Breast epithelium (tissue), 4 donors: ENCODE measurements at places on chromosomes 5 and 9. TPM values are rescaled to one million over a fixed set of nuclear protein-coding genes. Genes with fewer than 3 reads are reported as not detected.

LIX1 gene
- not detected for total RNA-seq

- no peak for DNase-seq
- no peaks in the 10 kb centered on the region for H3K4me1 ChIP-seq
- H3K27me3 ChIP-seq, result no peaks in the 10 kb centered on the region
- no peak overlapping the region for H3K27ac ChIP-seq
- no peak overlapping the region for H3K4me3 ChIP-seq
Observed at GRCh38 chr9:83724436-83724835, 16.7 kb upstream of the UBQLN1 start.

DNA sequence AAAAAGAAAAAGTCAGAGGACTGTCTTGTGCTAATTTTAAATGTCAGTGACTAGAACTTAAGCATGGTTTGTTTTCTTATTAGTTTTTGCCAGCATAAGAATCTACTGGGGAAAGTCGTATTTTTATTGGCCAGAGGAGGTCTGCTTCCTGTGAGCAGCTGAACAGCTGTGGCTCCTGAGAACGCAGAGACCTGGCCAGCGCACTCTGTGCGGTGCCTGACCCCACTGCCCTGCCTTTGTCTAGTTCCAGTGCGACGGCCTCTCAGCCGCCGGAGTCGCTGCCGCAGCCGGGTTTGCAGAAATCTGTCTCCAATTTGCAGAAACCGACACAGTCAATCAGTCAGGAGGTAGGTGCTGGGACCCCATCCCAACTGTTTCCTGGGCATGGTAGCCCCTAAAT is 42.5 kb downstream of the PRRC2B start:
- no peaks in the 10 kb centered on the region for H3K27me3 ChIP-seq
- no peak overlapping the region for H3K4me3 ChIP-seq
- no peak overlapping the region for H3K27ac ChIP-seq
- no peak for DNase-seq
- no peaks in the 10 kb centered on the region for H3K4me1 ChIP-seq

DNA sequence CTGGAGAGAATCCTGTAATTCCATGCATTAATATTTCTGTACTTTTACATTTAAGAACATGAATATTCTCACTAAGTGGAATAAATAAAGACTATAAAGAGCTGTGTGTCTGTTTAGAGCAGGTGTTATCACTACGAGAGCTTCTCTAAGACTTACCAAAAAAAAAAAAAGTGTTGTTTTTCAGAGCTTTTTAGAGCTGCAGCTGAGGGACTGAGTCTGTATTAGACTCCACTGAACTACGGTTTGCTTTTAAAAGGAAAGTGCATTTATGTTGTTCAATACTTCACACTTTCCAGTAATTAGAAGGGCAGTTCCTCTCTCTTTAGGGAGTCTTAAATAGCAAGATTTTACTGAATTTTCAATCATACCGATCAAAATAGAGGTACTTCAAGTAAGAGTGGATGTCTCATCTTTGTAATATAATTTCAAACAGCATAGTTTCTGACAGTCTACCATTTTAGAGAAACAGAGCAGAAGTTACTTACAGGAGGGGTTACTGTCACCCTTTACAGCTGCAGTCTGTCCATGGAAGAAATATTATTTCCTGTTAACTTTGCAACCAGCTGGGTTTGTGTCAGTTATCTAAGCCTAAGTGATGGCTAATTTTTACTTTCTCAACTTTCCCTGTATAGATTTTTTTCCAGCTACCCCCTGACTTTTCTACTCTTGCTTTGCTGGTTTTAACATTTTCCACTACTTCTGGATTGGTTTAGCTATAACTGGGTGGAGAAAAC is 2.4 kb downstream of the SYK start:
- H3K36me3 ChIP-seq, result no peaks in the 10 kb centered on the region
- H3K4me3 ChIP-seq, result no peak overlapping the region

PCDHGB6 gene
- 8.8 TPM for total RNA-seq

DNA sequence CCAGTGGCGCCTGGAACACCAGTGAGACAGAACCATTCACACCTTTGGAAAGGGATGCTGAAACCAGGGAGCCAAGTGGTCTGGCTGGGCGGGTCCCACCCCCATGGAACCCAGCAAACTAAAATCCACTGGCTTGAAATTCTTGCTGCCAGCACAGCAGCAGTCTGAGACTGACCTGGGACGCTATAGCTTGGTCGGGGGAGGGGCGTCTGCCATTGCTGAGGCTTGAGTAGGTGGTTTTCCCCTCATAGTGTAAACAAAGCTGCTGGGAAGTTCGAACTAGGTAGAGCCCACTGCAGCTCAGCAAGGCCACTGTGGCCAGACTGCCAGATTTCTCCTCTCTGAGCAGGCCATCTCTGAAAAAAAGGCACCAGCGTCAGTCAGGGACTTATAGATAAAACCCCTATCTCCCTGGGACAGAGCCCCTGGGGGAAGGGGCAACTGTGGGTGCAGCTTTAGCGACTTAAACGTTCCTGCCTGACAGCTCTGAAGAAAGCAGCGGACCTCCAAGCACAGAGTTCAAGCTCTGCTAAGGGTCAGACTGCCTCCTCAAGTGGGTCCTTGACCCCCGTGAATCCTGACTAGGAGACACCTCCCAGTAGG is 42.0 kb upstream of the FKTN start:
- H3K4me3 ChIP-seq, result no peak overlapping the region
- no peaks in the 10 kb centered on the region for H3K36me3 ChIP-seq
- H3K27me3 ChIP-seq, result no peaks in the 10 kb centered on the region
- H3K4me1 ChIP-seq, result no peaks in the 10 kb centered on the region
- H3K27ac ChIP-seq, result no peak overlapping the region
